ENCODE measurements at places on chromosomes 13 and 19.

DNA sequence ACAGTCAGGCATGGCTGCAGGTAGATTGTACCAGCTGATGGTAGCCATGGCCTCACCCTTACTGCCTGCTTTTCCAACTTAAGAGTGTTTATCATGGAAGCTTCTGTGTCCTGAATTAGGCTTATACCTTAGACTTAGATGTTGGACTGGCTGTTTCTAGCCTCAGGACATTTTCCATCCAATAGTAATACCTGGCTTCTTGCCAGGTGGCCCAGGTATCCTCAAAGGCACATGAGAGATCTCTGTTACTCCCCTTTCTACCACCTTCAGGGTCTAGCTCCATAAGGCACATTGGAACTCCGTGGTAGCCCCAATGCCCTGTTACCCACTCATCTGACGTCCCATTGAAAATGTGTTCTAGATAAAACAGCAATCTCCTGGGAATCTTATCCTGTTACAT, 407.5 kb downstream of the SPRY2 start:
- DNase-seq: no peak

DNA sequence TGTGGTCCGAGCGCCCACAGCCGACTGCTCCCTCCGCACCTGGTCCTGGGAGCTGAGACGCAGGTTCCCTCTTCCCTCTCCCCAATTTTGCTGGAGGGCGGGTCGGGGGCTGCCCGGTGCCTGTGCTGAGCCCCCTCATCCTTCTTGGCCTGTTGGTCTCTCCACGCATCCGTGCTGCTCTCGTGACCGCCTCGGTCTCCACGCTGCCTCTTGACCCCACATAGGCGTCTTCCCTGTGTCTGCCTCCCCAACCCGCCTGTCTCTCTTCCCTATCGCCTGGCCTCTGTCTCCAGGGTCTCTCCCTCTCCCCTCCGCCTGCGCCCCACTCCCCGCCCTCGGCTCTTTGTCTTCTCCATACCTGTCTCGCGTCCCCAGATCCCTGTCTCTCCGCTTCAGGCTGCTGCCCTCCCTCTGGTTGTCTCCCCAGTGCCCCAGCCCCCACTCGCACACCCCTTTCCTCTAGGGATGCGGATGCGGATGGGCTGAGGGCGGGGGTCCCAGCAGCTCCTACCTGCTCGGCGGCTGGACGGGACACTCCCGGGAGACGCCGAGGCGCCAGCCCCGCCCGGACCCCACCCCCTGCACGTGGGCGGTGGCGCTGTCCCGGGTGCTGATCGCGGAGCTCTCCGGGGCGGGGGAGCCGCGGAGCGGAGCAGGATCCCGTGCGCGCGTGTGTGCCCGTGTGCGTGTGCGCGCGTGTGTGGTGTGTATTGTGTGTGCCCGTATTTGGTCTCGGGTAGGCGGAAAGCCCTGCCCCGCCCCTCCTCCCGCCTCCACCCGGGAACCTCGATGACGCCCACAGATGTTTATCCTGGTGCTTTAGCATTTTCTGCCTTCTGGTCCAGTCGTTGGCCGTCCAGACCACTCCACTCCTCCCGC, at the start of gene SYT5:
SYT5 (minus strand) TSS at position 684 of the 879 bp plus-strand sequence. CDS start 1,248 bp downstream, outside the sequence.
- DNase-seq: peak; percentile 40

DNA sequence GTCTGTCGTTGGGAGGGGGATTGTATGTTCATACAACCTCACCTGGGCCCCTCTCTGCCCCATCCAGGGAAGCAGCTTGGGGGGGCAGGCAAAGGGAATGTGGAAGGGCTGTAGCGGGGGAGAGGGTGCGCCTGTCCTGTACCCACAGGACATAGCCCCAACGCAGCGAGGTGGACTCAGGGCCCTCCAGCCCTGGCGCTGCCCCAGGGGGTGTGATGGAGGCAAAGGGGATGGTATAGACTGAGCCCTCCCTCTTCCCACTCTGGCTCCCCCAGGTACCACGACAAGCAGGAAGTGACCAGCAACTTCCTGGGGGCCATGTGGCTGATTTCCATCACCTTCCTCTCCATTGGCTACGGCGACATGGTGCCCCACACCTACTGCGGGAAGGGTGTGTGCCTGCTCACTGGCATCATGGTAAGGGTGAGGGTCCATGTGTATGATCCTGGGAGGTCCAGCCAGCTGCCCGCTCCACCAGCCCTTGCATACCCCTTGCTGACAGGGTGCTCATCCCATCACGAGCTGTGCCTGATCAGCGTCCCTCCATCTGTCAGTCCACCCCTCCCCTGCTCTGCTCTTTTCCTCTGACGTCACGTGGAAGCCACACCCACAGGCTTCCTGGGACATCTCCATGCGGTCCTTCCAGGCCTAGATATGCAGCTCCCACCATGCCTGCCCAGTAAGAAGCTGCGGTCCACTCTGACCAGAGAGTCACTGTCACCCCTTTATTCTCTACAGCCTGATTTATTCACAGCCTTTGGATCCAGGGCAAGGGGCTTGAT, 18.3 kb downstream of the KCNN1 start:
- no peak for DNase-seq

DNA sequence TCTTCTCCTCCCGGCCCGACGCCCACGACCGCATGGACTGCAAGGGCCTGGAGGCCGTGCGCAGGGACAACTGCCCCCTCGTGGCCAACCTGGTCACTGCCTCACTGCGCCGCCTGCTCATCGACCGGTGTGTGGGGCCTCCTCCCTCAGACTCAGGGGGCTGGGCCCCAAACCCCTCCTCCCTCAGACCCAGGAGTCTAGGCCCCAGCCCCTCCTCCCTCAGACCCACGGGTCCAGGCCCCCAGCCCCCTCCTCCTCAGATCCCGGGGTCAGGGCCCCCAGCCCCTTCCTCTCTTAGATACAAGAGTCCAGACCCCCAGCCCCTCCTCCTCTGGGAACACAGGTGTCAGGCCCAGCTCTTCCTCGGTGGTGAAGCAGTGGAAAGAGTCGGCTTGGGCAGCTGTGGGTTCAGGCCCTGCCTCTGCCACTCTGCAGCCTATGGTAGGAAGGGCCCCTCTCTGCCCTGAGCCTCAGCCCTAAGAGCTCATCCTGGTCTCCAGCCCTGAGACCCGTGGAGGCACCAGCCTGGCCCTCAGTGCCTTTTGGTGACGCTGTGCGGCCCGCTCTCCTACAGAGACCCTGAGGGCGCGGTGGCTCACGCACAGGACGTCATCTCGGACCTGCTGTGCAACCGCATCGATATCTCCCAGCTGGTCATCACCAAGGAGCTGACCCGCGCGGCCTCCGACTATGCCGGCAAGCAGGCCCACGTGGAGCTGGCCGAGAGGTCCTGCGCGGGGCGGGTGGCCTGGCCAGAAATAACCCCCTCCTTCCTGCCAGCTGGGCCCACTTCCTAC, 3.7 kb upstream of the SPIB start:
- DNase-seq: peak; percentile 42

DNA sequence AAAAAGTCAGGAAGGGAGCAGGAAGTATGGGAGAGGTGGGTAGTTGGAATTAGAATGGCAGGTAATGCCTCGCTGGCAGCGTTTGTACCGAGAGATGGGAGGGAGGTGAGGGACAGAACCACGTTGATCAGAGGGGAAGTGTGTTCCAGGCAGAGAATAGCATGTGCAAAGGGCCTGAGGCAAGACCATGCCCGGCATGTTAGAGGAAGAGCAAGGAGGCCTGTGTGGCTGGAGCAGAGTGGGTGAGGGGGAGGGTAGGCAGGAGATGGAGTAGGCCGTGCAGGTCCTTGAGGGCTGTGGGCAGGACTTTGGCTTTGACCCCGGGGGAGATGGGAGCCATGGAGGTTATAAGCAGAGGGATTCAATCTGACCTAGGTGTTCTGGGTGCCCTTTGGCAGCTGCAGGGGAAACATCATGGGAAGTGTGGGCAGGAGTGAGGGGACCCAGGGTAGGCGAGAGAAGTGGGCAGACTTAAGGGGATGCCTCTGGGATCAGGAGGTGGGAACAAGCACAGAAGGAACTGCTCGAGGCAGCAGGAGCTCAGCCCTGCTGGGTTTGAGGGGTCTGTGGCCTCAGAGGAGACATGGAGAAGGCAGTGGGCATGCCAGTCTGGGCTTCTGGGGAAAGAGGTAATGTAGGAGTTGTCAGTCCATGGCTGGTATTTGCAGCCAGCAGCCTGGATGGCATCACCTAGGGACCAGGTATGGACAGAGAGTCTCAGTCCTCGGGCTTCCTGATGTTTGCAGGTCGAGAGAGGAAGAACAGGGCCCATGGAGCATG, 48.8 kb downstream of the CD320 start:
- DNase-seq: no peak
